ENCODE measurements at places on chromosomes 4 and X.

GRCh38 chrX:101262590-101262989 lies 28.5 kb downstream of the TAF7L start:
- DNase-seq = no peak

DNA sequence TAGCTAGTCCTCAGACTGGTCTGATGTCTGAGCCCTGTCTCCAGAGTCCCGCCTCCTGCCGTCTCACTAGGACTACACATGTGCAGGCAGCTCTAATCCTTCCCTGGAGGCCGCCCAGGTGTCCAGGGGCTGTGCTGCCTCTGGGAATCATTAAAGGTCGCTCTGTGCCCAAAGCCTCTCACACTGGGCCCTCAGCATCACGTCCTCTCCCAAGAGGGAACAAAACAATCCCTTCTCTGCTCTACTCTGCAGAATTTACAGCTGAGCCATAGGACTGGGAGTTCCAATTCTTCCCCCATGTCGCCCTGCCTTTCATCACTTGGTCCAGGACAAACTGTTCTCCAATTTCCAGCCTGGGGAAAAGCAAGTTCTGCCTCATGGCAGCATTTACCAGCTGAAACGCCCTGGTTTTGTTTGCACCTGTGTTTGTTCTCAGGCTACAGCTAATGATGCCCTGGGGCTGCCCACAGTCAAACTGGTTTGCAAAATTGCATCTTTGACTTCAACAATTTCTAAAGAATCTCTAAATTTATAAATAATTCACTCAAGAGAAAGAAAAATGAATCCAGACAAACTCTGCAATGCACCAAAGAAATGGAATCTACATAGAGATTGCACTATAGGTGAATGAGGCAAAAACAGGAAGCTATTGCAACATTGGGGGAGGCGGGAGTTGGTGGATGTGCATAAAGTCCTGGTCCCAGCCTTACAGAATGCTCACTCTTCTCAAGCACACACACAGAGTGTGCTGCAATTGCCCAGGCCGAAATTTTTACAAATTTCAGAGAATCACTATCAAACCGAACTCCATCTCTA lies 7.2 kb upstream of the MRFAP1 start:
- DNase-seq = no peak

DNA sequence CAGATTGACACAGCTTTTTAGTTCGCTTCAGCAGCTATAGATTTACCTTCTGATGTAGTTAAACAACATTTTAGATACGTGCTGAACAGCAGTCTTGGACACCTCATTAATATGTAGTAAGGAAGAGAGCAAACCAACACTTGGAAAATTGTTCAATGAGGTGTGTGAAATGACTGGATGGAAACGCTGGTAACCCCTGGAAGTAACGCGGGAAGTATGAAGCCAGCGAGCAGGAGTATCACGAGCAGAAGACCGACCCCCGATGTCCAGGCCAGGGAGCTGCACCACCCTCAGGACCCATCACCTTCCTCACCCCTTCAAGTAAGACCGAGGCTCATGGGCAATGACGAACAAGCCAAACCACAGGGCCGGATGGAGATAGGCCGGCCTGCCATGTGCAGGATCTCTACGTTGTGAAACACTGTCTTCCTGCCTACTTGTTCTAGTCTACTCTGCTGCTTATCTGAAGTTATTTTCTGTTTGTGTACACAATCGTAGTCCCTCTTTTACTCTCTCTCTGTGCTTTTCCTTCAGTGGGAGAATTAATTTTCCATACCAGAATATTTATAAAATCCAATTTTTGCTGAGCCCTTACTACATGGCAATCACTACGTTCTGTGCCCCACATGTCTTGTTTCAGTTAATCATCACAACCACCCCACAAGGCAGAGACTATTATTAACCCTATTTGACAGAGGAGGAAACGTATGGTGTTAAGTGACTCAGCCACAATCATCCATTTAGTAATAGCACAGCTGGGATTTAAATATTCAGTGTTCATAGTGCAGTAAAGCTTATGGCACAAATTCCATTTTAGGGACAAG lies 221.7 kb downstream of the APBB2 start:
- DNase-seq = no peak

DNA sequence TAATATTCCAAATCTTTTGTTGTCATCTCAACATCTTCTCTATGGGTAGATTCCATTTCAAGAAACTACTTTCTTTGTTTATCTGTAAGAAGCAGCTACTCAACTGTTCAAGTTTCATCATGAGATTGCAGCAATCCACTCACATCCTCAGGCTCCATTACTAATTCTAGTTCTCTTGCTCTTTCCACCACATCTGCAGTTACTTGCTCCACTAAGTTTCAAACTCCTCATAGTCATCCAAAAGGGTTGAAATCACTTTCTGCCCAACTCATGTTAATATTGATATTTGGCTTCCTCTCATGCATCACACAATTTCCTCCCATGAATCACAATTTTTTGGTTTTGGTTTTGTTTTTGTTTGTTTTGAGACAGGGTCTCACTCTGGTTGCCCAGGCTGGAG lies 35.7 kb downstream of the ADH5 start:
- DNase-seq = no peak

DNA sequence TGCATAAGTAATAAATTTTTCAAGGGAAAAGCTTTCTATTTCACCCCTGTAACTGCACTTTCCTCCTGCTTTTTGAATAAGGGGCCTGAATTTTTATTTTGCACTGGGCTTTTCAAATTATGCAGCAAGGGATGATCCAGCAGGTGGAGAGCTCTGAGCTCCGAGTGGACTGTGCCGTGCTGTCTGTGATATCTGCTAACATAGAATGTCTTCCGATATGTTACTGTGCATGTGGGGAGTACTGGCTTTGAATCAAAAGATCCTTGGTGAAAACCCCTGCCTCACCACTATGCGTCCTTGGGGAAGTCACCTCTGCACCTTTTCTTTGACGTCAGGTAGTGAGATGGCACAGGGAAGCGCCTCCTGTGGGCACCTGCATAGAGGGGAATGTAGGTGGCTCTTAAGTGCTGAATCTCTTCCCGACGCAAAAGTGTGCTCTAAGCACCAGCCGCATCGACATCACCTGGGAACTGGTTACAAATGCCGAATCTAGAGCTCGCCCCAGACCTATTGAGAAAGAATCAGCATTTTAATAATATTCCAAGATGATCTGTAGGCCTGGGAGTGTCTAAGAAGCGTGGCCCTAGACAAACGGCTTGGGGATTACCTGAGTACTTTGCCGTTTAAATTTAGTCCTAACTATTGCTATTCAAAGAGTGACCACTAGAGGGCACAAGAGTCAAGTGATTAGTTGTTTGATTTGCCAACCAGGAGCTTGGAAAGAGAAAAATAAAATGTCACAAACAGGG lies 19.2 kb upstream of the WFS1 start:
- DNase-seq = peak; percentile 55

- DNase-seq = no peak
Measured at GRCh38 chr4:101178731-101179130, 168.6 kb downstream of the PPP3CA start.

DNA sequence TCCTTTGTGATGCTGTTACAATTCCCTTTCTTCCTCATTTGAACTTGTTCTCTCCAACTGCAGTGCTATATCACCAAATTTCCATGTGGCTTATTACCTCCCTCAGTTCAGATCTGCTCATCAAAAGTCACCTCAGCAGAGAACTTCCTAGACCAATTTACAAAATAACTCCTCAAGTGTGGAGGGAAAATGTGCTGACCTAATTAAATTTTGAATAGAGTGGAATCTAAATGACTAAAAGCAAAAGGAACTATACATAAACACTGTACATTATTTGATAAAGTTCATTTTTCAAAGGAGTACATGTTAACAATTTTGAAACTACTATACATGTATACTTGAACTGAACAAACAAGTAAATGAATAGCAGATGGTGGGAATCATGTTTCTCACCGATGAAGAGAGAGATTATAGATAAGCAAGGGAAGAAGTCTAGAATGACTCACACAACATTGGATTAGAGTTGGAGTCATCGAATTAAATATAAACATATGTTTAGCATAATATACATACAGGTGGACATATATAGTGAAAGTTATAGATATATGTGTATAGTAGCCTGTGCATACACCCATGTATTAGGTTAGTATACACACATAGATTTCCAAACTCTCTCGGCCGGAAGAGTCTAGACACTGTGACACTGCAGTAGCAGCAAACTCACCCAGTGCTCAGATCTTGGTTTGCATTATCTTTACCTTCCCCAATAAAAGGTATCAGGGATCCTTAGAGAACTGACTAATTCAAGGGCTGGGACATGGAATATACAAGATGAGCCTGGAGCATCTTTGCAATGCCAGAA lies 318.7 kb downstream of the PCDH18 start:
- no peak for DNase-seq

DNA sequence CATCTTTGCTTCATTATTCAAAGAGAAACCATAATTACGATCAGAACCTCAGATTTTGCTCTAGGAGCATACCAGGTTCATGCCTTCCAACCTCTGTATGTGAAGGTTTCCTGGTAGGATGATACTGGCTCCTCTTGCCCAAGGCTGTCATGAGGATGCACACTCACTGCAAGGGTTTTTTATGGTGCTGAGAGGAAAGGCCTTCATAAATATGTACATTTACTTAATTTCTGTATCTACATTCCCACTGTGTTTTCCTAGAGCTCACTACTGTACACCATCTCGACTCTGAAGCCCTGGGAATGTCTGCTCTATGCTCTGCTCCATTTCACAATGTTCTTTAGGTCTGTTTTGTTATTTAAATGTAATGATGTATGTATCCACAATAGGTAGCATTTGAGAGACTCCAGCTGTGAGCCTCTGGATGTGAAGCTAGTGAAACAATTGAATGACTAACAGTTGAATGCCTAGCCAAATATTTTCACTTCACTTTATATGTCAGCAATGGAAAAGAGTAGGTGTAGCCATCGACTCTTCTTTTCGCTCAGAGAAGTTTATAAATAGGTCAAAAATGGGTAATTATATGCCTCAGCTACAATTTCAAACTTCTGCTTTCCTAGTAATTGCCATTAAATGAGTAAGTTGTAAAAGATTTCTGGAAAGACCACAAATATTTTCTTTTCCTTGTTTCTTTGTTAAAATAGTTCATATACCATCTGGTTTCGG lies 228.0 kb downstream of the PALLD start:
- no peak for DNase-seq

- no peak for DNase-seq
Measured at GRCh38 chr4:57220172-57220571, 110.0 kb upstream of the IGFBP7 start.

- no peak for DNase-seq
Measured at GRCh38 chr4:85703096-85703495, 228.1 kb downstream of the ARHGAP24 start.

DNA sequence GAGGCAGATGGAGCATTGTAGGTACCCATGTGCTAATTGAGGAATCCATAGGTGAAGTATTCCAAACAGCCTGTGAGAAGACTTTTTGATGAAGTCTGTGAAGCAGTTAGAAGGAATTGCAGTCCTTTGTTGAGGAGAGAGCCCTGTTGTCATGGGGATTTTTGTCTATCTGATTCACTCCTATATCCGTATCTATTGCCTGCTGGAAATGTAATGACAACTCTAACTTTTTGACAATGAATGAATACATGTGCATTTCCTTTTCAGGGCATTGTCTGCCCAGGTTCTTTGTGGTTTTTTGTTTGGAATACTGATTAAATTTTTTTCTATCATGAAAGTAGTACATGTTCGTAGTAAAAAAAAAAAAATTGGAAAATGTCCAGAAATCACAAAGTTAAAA lies 31.1 kb downstream of the STK32B start:
- DNase-seq = no peak

- DNase-seq = no peak
Measured at GRCh38 chr4:80049402-80049801, 23.6 kb downstream of the ANTXR2 start.

- no peak for DNase-seq
Measured at GRCh38 chr4:148980782-148981480, 538.7 kb upstream of the NR3C2 start.

Measured in stimulated activated naive CD4-positive, alpha-beta T cell (primary cell).